Posterior vena cava (tissue), 2 donors: ENCODE measurements at places on chromosomes 3 and 15.

GRCh38 chr3:169954142-169954756 is 12.4 kb upstream of the SEC62 start:
- no peak for DNase-seq

DNA sequence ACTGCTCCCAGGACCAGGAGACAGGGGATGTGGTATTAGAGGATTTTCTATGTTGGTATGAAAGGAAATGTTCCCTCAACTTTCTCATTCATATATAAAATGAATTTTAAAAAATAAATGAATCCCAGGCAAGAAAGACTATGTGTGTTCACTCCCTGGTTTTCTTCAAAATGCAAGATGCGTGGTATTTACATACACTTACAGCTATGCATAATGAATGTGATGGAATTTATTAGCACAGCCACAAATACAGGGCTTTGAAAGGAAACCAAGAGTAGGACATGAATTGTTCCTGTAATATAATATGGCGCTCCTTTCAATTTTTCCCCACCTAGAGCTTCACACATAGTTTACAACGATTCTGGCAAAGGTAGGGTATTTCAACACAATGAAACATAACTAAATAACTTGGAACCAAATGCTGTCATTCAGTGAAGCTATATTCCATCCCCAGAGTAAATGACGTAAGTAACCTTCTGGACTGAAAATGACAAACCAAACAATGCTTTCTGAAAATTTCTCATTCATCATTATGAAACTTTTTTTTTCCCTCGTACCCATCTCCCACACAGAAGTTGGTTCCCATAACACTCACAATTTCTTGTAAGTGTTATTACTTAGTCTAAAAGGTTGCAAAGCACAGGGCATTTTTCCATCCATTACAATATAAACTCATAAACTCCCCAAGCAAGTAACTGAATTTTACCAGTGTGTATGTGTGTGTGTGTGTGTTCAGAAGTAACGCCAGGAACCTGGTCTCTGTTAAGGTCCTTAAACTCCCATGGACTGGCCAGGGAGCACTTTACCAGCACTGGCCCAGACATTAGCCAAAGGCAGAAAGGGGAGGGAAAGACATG is 41.8 kb downstream of the CBLB start:
- no peak for DNase-seq

DNA sequence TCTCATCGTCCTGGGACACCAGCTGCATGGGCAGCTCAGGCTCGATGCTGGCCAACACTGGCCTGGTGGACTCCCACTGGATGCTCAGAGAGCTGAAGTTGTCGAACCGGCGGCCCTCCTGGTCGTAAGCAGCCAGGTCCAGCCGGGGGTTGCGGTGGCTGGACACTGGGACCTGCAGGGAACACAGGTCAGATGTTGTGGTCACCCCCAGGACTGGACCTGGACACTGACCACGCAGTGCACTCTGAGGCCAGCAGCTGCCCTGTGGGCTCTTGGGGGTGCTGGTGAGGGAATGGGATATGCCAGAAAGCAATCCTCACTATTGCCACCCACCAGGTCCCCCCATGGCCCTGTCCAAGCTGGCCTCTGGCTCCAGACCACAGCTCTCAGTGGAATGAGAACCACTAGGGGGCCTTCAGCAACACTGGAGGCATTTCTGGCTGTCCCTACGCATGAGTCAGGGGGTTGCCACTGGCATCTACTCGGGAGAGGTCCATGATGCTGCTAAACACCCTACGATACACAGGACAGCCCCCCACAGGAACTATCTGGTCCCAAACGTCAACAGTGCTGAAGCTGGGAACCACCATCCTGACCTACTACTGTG is 66.1 kb downstream of the NUP210 start:
- no peak for DNase-seq

DNA sequence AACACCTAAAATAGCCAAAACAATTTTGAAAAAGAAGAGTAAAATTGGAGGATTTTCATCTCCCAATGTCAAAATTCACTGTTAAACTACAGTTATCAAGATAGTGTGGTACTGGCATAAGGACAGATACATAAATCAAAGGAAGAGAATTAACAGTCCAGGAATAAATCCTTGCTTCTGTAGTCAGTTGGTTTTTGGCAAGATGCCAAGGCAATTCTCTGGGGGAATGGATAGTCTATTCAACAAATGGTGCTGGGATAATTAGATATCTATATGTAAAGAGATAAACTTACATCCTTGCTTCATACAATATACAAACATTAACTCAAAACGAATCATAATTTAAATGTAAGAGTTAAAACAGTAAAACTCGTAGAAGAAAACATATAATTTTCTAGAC is 57.9 kb upstream of the SELENOK start:
- no peak for DNase-seq

GRCh38 chr3:184211718-184212117 is 17.7 kb upstream of the VWA5B2 start:
- no peak for DNase-seq

DNA sequence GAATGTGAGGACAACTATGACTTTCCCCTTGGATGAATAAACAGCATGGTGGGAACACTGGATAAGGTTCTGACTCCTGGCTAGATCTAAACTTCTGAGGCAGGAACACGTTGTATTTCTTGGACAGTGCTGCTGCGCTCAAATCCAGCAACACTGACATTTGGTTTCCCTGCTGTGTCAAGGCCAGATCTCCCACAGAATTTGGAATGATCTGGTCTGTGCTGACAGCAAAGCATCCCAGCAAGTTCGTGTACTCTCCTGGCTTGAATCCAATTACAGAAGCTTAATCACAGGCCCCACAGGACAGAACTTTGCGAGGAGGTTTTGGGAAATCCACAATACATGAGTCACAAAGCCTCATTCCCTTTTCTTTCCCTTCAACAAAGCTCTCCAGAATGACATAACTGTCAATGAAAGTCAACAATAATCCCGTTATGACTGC is 92.5 kb downstream of the ADAMTS9 start:
- DNase-seq = peak; percentile 80

- DNase-seq = peak; percentile 93
These were observed 37.9 kb downstream of the RPL39L start for GRCh38 chr3:187101184-187102072.

DNA sequence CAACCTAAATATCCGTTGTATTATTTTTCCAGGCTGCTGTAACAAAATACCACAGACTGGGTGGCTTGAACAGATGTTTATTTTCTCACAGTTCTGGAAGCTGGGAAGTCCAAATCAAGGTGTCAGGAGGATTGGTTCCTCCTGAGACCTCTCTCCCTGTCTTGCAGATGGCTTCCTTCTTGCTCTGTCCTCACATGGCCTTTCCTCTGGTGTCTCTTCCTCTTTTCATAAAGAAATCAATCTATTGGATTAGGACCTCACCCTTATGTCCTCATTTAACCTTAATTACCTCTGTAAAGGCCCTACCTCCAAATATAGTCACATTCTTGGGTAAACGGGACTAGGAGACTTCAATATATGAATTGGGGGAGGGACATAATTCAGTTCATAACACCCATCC is 89.2 kb upstream of the PLCL2 start:
- no peak for DNase-seq

- DNase-seq = no peak
These were observed 358.9 kb downstream of the PLCL2 start for GRCh38 chr3:17243621-17244020.
